ENCODE measurements at places on chromosomes 4 and X. TPM values are rescaled to one million over a fixed set of nuclear protein-coding genes. Genes with fewer than 3 reads are reported as not detected.

CLDN22 gene
- total RNA-seq = not detected

P2RY4 gene
- total RNA-seq = not detected

SPANXB1 gene
- not detected for total RNA-seq

ADRA2C gene
- not detected for total RNA-seq

ZNF141 gene
- 12.7 TPM for total RNA-seq

PDHA2 gene
- not detected for total RNA-seq
